ENCODE measurements at places on chromosomes 5 and 9. TPM values are rescaled to one million over a fixed set of nuclear protein-coding genes. Genes with fewer than 3 reads are reported as not detected.

The ADRA1B gene
- total RNA-seq, result not detected

- no peak for DNase-seq
Observed at GRCh38 chr9:16029796-16030363, 477.0 kb downstream of the CCDC171 start.

The TXNDC8 gene
- total RNA-seq, result not detected

- no peak for DNase-seq
Observed at GRCh38 chr9:110602281-110602680, 22.7 kb upstream of the SVEP1 start.

DNA sequence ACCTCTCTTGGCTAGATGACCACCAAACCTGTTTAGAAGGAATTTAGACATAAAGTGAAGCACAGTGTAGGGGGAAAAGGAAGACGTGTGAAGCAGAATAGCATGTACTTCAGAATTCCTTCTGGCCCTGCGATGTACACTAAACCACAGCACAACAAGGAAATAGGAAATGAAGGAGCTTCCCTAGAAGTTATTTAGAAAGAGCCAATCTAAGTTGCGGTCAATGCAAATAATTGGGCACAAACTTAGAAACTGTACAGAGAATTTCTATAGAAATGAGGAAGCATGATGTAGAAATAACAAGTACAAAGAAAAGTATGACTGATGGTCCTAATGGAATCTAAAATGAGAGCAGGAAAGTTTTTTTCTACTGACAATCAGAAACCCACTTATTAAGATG is 41.5 kb downstream of the ANKRD55 start:
- DNase-seq, result no peak

The GNPDA1 gene
- 93.6 TPM for total RNA-seq

DNA sequence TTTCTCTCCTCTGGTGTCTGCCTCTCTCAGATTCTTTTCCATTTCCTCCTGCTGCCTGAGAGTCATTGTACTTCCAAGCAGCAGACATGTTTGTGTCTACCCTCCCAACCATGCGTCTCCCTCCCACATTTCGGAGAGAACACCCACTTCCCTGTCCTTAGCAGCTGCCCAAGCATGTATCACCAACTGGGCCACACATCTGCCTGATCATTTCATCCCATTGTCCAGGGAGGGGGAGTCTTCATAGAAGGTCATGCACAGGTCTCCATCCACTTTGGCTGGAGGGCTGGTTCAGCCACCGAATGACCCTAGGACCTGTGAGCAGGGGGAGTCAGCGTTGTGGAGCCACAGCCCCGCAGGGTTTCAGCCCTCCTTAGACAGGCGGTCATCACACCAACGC is 75.4 kb downstream of the MAP1B start:
- no peak for DNase-seq

The SPATA24 gene
- total RNA-seq, result 9.4 TPM

The PAEP gene
- total RNA-seq, result not detected

The ACSL6 gene
- total RNA-seq, result 2.4 TPM

- no peak for DNase-seq
Observed at GRCh38 chr5:17314907-17315471, 97.6 kb downstream of the BASP1 start.

- no peak for DNase-seq
Observed at GRCh38 chr5:10457682-10458574, 16.2 kb downstream of the ROPN1L start.

The STOM gene
- 60.4 TPM for total RNA-seq

The SPATA31E1 gene
- 0.09 TPM for total RNA-seq

The SELENOP gene
- 17.0 TPM for total RNA-seq

Measured in H1 (cell line).